Motor neuron (in vitro differentiated cells): ENCODE measurements at places on chromosomes 4 and X. TPM values are rescaled to one million over a fixed set of nuclear protein-coding genes. Genes with fewer than 3 reads are reported as not detected.

Gene WAS
- total RNA-seq = 1.8 and 3.8 TPM in 2 replicates

Gene CXorf65
- total RNA-seq = not detected in 2 replicates

Gene AGA
- total RNA-seq = 10.2 and 13.1 TPM in 2 replicates

Gene UGT2A2
- not detected in 2 replicates for total RNA-seq

Gene FDCSP
- total RNA-seq = 9.1 and 93.4 TPM in 2 replicates

Gene COL4A5
- total RNA-seq = 5.7 and 8.2 TPM in 2 replicates

Gene SERPINA7
- total RNA-seq = 0.15 TPM in 1 of 2 replicates, not detected in the other

Gene CLCN4
- total RNA-seq = 19.0 and 19.2 TPM in 2 replicates

DNA sequence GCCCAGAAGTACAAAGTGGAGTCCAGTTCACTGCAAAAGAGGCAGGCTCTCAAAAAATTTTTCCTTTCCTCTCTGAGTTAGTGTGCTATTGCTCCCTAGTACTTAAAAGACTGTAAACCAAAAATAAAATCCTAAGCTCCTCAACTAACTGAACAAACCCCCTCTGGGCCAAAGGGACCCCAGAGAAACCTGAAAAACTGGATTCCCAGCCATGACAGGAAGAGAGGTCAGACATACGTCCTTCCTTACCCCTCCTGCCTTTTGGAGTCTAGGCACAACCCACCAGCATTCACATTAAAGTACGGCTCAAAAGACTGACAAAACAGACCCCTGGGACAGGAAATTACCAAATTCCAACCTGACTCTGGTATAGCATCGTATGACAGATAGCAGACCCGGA is 957.9 kb upstream of the PRKX start:
- no peak for ATAC-seq

DNA sequence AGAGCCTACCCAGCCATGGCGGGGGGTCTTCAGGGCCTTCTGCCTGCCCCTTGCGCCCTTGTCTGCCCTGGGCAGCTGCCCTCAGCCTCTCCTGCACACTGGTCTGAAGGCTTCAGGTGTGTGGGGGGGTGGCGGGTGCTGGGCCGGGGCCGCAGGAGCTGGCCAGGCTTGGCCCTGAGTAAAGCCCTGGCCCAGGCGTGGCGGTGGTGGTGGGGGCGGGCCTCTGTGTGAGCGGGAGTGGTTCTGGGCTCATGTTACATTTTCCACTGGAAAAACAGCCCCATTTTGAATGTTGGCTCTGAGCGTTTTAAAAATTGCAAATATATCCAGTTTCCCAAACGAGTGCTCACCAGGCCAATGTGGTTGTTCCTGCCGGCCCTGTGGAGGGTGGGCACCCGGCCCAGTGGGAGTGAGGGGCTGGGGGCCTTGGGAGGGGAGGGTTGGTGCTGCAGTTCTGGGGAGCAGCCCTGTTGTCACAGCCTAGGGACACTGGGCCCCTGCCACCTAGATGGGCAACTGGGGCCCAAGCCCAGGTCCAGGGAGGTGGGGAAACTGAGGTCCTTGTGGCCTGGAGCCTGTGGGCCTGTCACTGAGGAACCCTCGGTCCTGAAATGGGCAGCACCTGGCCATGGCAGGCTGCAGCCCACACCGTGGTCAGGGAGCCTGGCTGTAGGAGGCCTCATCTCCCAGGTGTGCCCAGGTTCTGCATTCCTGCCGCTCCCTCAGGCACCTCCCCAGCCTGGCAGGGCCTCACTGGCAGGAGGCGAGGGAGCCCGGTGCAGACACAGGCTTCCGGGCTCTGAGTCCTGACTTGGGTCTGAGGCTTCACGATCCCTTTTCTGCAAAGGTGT is 28.3 kb downstream of the FGFRL1 start:
- ATAC-seq = no peak

GRCh38 chr4:169766741-169767140 is 9.0 kb upstream of the HPF1 start:
- no peak for ATAC-seq

- ATAC-seq = no peak
These were observed 56.9 kb downstream of the OPHN1 start for GRCh38 chrX:68376373-68376772.

- ATAC-seq = no peak
These were observed 152.3 kb downstream of the COL4A6 start for GRCh38 chrX:108285918-108286317.

DNA sequence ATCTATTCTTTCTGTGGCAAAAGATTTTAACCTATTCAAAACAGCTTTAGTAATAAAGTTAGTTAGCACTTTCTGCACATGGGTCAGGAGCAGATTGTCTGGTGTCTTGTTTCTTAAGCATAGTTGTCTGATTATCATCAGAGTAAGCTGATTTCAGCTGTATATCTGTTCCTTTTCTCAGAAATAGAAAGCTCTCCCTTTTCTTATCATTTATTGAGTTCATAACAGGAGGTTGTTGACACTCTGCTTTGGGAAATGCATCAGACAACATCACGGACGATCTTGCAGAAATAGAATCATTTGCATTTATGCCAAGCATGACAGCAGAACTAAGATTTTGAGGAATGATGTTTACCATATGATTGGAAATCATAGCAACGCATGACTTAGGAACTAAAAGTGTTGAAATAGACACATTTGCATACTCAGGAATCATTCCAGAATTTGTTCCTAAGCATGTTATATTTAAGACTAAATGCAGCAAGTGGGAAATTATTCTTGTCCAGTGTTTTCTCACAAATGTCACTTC is 66.7 kb downstream of the RBMX2 start:
- no peak for ATAC-seq

- peak; percentile 23 for ATAC-seq
These were observed 588.9 kb downstream of the ZNF674 start for GRCh38 chrX:45956191-45956870.

DNA sequence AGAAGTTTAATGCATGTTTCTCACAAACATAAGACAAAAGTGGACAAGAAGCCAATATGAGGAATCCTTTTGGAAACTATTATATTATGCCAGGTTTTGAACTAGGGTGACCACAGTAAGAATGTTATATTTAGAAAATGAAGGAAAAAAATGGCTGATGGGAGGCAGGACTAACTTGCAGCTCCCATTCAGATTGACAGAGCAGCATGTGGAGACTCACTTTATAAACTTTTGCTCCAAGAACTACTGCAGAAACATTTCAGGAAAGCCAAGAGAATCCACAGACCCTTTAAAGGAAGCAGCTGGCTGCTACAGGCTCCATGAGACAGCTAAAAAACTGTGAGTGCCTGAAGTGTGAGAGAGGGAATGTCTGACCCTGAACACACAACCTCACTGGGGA is 738.6 kb upstream of the GRIA3 start:
- ATAC-seq = no peak

- ATAC-seq = no peak
These were observed 98.5 kb upstream of the CTSO start for GRCh38 chr4:156052116-156052515.

GRCh38 chrX:69036674-69037573 is 128.3 kb downstream of the PJA1 start:
- ATAC-seq = peak; percentile 44

DNA sequence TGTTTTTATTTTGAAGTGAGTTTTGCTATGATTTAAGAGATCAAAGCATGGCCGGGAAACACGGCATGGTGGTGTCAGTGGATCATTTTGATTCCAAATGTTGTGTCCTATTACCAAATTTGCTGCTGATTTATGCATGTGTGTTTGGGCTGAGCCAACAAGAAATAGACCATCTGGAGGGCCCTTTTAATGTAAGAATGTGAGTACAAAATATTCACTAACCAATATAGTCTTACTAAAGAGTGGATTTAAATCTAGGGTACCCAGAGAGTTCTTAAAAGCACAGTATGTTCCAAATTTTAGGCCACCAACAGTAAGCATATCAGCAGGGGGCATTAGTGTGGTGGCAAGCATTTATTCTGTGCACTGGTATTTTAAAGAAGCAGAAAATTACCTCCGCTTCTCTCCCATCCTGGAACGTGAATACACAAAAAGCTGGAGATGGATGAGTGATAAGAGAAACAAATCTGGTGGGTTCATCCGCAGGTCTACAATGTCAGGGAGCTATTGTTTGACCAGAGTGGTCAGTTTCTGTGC is 444.4 kb upstream of the IGFBP7 start:
- no peak for ATAC-seq

- no peak for ATAC-seq
These were observed 4.8 kb downstream of the FRMPD3 start for GRCh38 chrX:107454302-107454701.

DNA sequence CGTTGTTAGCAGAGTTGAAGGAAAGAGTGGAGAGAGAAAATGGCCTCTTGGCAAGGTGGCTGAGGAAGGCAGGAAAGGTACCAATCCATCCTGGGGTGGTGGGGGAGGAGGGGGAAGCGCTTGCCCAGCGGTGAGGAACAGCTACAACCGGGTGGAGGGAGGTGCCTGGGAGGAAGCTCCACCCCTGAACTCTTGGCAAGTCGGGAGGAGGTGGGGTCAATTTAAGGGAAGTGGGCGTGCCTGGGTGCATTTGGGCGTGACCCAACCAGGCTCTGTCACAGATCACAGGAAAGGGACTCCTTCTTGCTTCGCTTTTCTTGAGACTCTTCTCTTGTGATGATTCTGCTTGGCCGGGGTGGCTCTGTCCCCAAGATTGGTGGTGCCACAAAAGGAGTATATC is 41.7 kb downstream of the BCORL1 start:
- ATAC-seq = peak; percentile 99

DNA sequence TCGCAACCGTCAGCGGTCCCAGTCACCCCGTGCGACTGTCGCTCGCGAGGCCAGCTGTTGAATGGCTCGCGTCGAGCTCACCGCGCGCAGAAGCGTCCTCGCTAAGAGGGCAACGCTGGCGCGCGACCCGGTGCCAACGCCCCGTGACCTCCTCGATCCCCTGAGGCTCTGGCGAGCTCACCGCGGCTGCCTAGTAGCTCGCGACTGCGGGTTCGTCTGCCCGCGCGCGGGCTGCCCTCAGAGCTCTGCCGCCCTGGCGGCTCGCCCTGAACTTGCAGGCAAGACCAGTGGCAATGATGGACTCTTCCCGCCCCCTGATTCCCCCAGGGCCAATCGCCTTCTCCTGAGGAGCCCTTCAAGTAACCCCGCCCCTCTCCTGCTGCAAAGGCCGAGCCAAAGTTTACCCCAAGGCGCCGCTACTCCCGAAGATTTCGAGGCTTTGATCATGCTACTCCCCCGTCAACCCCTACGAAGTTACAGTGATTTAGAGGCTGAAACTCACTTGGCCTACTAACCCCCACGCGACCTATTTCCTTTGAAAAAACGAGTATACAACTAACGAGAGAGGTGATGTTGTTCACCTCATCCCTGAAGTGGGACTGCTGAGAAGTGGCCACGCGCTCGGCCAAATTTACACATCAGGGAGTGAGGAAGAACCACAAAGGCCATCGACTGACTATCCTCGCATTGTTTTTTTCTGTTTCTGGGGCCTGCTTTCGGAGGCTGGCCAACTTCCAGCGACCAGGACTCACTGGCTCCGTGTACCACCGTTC is 37.5 kb downstream of the PGRMC1 start:
- no peak for ATAC-seq

GRCh38 chr4:136861091-136861490 is 671.2 kb downstream of the PCDH18 start:
- no peak for ATAC-seq

DNA sequence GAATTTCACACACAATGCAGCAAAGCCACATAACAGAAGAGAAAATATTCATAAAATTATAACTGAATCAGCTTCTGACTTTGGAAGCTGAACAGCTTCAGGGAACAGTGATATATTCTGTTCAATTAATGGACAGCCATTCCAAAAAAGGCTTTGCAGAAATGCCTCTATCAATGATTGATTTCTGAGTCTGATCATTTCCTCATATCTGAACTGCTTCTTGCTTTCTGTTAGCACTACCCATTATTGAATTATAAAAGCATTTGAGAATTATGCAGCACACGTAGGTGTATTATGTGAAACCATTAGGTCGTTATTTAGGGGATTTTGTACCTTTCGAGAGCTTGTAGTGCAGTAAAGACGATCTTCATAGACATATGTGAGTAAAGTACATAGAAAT is 159.6 kb downstream of the STIM2 start:
- ATAC-seq = peak; percentile 25

DNA sequence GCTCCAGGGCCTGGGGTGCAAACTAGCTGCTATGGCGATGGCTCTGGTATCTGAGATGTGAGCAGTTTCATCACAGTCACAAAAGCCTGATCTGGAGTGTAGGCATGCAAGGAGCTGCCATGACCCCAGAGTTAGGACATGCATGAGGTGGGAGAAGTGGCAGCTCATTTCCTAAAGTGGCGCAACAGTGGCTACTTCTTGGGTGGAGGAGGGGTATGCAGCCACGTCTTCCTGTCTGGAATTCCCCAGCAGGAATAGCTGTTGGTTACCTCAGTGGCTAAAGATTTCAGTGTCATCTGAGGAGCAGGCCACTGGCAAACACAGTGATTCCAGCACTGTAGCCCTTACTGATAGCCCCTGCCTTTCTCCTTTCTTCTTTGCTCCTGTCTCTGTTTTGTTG is 1382.5 kb downstream of the C4orf33 start:
- no peak for ATAC-seq

DNA sequence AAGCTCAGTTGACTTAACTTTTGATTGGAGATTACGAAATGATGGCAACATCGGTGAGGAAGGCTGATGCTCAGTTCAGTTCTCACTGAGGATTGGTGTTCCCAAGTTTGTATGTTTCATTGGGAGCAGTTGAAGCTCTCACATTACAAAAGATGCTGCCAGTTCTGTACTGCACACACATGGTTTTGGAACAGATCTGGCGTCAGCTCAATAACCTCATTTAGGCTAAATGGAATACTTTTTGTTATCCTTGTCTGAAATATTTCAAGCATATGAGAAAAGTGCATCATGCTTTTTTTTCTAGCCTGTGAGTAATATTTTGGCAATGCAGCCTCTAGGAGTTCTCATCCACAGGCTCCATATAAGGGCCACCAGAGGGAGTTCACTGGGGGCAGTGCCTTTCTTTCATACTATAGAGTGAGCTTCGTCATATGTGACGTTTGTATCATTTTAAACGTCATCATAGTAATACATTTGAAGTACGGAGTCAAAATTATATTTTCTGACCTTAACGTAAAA is 4.1 kb downstream of the ENPEP start:
- ATAC-seq = no peak

DNA sequence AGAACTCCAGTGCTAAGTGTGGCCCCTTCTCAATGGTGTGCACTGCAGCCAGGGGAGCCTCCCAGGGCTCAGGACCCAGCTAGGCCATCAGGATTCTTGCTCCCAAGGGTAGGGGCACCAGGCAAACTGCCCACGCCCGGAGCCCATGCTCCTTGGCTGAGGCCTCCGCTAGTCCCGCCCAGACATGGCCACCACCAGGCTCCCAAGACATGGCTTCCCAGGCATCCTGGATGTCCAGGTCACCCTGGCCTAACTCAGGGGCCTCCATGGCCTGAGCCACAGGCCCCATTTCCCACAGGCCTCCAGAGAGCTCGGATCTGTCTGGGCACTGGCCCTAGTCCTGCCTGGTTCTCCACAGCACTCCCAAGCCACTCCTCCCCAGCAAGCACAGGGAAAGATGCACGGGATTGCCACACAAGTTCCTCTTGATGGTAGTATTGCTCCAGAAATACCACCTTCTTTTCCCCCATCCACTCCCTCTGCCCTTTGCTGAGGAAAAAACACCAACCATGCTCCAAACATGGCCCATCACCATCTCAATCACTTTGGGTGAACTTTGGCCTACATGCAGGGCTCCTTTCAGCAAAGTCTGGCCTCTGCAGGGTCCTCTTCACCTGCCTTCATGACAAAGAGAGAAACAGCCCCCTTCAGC is 274.7 kb upstream of the AGTR2 start:
- no peak for ATAC-seq
